Activated CD4-positive, alpha-beta T cell treated with anti-CD3 and anti-CD28 coated beads, Interleukin-2, amount 50 U/mL, for 48 hours (primary cell): ENCODE measurements at places on chromosomes 6 and 20.
A peak's percentile ranks its signal among the peaks of the same experiment; 100 is the strongest.

GRCh38 chr20:16111852-16112412, 461.3 kb downstream of the KIF16B start:
- no peak for DNase-seq

DNA sequence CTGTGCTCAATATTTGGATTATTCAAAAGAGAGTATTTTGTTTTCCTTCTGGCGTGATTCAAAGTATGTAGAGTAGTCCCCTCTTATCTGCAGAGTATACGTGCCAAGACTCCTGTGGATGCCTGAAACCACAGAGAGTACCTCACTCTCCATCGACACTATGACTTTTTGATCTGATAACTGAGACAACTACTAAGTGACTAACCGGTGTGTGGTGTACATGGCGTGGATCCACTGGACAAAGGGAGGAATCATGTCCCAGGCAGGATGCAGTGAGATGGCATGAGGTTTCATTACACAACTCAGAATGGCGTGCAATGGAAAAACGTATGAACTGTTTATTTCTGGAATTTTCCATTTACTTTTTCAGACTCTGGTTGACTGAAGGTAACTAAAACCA, 112.2 kb upstream of the PDE7B start:
- peak; percentile 4 for DNase-seq

- no peak for DNase-seq
These were observed 2.8 kb upstream of the CEP43 start for GRCh38 chr6:166996406-166996805.

GRCh38 chr6:64224819-64225218, 589.2 kb downstream of the PHF3 start:
- no peak for DNase-seq

DNA sequence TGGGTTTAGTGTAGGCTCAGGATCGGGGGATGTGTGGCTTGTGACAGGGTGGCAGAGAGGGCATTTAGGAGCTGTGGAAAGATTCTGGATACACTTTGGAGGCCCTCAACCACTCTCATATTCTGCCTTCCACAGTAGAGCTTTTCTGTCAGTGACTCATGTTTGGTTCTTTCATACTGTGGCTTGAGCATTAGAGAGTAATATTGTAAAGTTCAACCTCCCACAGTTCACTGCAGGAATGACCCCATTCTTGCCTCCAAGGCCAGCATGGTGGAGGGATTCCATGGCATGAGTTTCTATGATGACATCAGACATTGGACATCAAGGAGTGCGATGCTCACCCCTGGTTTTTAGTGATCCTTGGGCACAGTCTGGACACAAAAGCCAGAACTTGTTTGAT, 50.9 kb downstream of the DTD1 start:
- no peak for DNase-seq

DNA sequence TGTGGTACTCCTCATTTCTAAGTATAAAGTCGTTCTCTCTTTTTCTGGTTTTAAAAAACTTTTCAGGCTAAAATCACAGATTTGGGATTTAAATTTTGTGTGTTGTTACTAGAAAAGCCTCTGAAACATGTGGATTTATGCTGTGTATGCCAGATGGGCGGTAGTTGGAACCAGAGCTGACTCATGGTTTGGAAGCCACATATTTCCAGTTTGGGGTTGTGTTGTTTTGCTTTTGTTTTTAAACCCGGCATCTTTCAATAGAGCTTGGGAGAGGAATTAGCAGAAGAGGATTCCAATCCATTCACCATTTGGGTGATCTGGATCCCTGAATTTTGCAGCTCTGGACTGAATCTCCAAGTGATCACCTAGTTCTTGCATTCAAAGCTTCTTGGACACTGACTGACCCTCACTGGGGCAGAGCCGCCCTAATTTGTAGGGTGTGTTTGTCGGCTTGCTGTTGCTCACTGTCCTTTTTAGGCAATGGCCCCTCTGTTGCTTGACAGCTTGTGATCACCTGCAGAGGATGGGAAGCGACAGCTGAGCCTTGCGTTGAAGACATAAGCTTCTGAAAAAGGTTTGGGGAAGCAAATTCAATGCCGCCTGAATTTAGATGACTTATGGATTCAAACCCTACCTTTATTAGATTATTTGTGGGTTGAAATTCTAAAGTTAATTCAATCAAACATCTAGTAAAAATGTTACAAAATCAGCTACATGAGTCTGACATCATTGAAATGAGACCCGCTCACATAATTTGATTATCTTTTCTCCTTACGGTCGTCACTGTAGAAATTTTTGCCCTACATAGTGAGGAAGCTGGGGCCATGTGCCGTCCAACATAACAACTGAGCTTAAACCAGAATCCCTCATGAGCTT, 79.9 kb upstream of the CD83 start:
- DNase-seq, result no peak

GRCh38 chr6:101226677-101227135, 166.8 kb upstream of the GRIK2 start:
- DNase-seq, result peak; percentile 18

DNA sequence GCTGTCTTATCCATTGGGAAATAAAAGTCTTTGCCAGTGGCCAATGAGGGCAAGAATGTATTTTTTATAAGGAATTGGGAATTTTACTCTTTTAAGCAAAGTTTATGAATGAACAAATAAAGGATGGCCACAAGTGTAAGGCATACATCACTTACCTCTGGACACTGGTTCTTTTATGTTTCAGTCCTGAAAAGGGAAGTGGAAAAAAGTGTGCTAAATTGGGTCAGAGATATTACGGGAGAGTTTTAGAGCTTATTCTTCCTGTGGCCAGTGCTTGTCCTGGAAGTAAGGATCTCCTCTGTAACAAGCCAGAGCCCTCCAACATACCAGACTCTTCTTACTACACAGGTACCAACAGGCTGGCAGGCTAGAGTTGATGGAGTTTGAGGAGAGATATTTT, 22.5 kb upstream of the RIPK1 start:
- DNase-seq, result no peak

DNA sequence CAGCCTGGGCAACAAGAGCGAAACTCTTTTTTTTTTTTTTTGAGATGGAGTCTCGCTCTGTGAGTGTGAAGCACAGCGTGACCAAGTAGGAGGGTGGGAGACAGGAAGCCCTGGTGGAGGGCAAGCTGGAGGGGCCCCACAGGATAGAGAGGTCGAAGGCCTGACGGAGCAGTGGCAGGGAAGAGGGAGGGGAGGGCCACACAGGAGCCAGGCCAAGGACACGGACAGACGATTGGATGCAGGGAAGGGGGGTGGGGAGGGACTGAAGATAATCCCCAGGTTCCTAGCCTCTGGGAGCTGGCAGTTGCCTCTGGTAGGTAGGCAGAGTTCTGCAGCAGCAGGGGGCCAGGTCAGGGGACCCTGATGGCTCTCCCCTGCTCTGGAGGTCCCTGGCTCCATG, 10.8 kb upstream of the GUCA1A start:
- no peak for DNase-seq

DNA sequence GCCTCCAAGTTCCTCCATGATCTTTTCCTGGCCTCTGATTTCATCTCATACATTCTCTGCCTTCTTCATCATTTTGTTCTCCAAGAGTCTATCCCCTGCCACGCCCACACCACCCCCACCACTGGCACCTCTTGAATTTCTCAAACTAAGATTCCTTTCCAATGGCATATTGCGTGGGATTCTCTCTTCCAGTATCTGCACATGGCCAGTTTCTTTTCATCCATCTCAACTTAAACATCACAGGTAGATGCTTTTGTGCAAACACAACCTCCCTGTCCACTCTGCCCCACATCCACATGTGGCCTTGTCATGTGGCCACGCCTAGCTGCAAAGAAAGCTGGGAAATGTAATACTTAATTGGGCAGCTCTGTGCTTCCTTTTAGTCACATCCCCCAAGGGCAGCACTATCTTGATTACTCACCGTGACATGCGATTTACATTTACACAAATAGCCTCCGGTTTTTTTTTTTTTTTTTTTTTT, 33.4 kb upstream of the ZMYND8 start:
- no peak for DNase-seq

DNA sequence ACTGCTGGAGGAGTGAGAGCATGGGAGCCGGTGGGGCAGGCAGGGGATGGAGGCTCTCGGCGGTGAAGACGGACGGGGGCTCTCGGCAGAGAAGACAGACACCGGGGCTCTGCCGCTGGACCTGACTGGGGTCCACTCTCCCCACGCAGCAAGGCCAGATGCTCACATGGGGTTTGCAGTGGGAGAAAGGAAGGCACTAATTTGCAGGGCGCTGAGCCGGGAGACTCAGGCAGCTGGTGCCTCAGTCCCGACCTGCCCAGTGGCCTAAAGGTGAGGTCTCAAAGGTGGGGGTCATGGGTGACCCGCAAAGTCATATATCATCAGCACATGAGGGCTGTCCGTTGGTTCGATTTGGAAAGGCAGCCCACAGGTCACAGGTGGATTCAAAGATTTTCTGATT, 187.3 kb downstream of the ERMARD start:
- no peak for DNase-seq

- DNase-seq, result no peak
These were observed 43.6 kb upstream of the SLC22A23 start for GRCh38 chr6:3500262-3501014.

- no peak for DNase-seq
These were observed 21.3 kb downstream of the MTFR2 start for GRCh38 chr6:136228814-136229213.

GRCh38 chr6:43669050-43669921, 18.3 kb downstream of the MRPS18A start:
- no peak for DNase-seq

GRCh38 chr6:30890646-30891449, 6.5 kb downstream of the DDR1 start:
- DNase-seq, result no peak

- DNase-seq, result no peak
These were observed 11.7 kb upstream of the SIRPG start for GRCh38 chr20:1669304-1669703.

DNA sequence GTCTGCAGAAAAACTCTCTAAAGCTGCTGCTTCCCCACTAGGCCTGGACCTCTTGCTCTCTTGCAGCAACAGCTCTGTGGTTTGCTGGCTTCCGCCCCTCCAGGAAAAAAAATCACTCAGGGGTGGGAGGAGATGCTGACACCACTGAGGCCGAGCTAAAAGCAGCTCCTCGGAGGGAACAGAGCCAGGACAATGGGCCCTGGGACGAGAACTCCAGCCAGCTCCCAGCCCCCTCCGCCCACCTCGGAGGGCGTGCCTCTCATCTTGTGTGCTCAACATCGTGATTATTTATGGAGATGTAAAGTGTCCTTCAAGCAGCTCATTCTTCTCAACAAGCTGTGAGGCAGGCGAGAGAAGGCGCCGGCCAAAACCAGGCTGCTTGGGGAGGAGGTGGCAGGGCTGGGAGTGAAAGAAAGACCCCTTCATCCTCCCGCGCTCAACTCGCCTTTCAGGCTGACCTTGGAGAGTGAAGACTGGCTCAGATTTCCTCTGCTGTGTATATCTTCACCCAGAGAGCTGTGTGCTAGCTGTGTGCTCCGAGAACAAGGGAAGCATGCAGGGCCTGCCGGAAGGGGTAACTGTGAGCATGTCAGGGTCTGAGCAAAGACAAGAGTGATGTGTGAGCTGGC, 53.5 kb upstream of the LRFN2 start:
- DNase-seq, result peak; percentile 1

GRCh38 chr6:169862892-169863525, 111.6 kb downstream of the ERMARD start:
- DNase-seq, result no peak

- DNase-seq, result no peak
These were observed 217.9 kb upstream of the FOXA2 start for GRCh38 chr20:22802296-22802695.

DNA sequence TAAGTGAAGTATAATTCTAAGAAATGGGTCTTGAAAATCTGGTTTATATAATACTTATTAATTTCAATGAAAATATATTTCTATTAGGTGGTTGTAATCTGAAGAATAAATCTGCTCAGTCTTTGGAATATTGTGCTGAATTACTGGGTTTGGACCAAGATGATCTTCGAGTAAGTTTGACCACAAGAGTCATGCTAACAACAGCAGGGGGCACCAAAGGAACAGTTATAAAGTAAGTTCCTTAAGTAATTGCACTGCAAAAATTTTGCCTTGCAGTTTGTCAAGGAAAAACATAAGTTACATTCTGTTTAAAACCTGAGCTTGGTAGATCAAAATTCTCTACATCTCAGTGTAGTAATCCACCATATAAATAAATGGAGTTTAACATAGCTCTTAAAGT, 106.0 kb downstream of the MYO6 start:
- peak; percentile 28 for DNase-seq

- DNase-seq, result no peak
These were observed 55.8 kb downstream of the SOBP start for GRCh38 chr6:107545763-107546162.

DNA sequence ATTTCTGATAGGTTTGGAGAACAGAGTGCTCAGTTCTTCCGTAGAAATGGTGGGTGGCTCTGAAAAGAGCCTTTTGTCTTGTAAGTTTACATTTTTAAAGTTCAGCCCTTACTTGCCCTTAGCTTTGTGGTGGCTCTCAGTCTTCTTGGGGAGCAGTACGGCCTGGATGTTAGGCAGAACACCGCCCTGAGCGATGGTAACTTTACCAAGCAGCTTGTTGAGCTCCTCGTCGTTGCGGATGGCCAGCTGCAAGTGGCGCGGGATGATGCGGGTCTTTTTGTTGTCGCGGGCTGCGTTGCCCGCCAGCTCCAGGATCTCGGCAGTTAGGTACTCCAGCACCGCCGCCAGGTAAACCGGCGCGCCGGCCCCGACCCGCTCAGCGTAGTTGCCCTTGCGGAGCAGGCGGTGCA, 19.5 kb downstream of the OR2B2 start:
- no peak for DNase-seq

DNA sequence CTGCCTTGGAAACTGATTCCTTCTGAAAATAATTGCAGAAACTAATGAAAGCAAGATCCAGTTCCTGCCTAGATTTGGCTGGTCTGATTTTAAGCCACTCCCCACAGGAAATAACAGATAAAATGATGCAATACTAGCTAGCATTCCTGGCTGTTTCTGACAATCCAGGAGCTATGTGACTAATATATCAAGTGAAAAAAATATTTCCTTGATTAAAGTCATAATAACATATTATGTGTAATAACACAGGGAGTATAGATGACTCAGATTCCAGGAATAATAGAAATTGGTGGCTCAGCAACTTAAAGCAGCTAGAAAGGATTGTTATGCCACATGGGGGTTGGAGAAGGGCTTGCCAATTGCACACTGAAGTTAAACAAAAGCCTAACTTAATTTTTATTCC, 182.7 kb upstream of the SALL4 start:
- DNase-seq, result no peak

GRCh38 chr6:170085475-170086401, 205.1 kb downstream of the DLL1 start:
- no peak for DNase-seq

- no peak for DNase-seq
These were observed 51.6 kb downstream of the RALY start for GRCh38 chr20:34045294-34045693.

- DNase-seq, result no peak
These were observed 127.0 kb downstream of the MAFB start for GRCh38 chr20:40562031-40562430.

GRCh38 chr6:16476861-16477260, 238.5 kb downstream of the GMPR start:
- no peak for DNase-seq

- DNase-seq, result no peak
These were observed 124.7 kb downstream of the HFE start for GRCh38 chr6:26211963-26212362.

GRCh38 chr20:62065674-62066338, at the start of gene TAF4:
TAF4 (minus strand) TSS chr20:62065881; CDS start chr20:62065810, 71 bp downstream.
- DNase-seq, result peak; percentile 71

- DNase-seq, result no peak
These were observed 258.9 kb downstream of the COL12A1 start for GRCh38 chr6:74946961-74947360.

- no peak for DNase-seq
These were observed 1.5 kb downstream of the WDR27 start for GRCh38 chr6:169700296-169700695.

GRCh38 chr6:10555625-10556309, 34.6 kb downstream of the GCNT2 start:
- no peak for DNase-seq
